Stimulated activated CD8-positive, alpha-beta memory T cell treated with anti-CD3 and anti-CD28 coated beads, Interleukin-4, amount 100 ng/mL, for 1 hour (primary cell): ENCODE measurements at places on chromosomes 2 and 18.

GRCh38 chr18:53457068-53457467, 767.4 kb downstream of the MBD2 start:
- DNase-seq: no peak

DNA sequence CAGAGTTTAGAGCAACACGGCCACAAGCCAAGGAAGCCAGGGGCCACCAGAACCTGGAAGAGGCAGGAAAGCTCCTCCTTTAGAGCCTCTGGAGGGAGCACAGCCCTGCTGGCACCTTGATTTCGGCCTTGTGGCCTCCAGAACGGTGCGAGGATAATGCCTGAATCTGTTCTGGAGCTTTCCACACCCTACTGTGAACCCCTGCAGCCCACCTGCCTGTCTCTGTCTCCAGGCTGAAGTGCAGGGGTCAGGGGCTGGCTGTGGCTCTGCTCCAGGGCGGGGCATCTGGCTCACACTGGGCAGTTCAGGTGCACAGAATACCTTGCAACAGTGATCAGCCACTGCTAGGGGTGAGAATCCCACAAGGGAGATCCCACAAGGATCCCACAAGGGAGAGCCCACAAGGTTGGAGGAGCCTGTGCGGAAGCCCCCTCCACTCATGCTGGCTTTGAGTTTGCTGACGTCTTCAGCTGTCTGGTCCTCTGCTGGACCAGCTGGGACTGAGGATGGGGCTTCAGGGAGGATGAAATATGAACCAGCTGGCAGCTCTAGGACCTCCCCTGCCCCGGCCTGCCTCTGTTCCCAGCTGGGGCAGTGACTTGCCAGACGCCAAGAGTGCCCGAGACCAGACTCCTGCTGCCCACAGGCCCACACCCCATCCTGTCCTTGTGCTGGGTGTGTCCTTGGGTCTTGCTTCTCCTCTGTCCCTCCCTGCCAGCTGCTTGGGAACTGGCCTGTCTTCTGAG, 56.4 kb upstream of the OTOS start:
- no peak for DNase-seq

GRCh38 chr2:16861530-16861929, 195.9 kb upstream of the CYRIA start:
- DNase-seq: no peak

DNA sequence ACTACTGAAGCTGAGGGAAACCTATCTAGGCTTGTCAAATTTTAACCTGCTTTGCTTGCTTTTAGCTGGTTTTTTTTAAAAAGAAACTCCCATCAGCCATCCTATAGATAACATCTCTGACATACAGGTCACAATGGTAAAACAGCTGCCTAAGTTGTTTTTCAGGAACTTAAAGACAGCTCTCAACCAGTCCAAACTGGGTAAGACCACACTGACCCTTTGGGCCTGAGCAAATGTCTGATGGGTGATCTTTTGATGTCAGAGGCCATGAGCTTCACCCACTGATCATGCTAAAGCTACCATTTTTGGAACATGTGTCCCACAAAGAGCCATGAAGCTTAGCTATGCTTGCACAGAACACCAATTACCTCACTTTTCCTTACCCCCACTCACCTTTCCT, 50.0 kb upstream of the TANC1 start:
- DNase-seq: no peak

- no peak for DNase-seq
These were observed 281.3 kb downstream of the AGPS start for GRCh38 chr2:177673602-177674595.

DNA sequence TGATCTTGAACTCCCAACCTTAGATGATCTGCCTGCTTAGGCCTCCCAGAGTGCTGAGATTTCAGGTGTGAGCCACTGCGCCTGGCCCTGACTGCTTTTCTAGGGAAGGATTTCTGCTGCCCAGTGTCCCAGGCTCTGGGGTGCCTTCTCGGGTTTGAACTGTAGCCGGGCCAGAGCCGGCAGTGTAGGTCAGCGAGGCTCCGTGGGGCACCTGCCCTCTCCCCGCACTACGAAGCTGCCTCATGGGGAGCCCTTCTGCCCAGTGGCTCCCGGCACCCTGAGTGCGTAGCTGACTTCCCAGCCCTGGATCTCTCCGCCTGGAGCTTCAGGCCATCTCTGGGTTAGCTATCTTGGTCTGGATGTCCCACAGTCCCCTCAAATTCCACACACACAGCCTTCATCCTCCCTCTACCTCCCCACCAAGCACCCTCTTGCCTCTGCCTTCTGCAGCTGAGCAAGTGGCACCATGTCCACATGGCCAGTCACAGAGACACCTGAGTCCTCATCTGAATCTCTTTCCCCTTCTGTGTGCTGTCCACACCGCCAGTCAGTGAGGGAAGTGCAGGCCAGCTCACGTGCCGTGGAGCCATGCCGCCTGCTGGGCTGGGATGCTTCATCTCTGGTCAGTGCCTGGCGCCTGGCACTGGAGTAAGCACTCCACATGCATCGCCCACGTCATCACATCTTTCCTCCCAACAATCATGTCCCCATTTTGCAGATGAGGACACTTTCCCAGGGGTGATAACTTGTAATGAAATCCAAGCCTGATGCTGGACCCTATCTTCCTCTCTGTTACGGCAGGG, 69.2 kb downstream of the EDAR start:
- no peak for DNase-seq

DNA sequence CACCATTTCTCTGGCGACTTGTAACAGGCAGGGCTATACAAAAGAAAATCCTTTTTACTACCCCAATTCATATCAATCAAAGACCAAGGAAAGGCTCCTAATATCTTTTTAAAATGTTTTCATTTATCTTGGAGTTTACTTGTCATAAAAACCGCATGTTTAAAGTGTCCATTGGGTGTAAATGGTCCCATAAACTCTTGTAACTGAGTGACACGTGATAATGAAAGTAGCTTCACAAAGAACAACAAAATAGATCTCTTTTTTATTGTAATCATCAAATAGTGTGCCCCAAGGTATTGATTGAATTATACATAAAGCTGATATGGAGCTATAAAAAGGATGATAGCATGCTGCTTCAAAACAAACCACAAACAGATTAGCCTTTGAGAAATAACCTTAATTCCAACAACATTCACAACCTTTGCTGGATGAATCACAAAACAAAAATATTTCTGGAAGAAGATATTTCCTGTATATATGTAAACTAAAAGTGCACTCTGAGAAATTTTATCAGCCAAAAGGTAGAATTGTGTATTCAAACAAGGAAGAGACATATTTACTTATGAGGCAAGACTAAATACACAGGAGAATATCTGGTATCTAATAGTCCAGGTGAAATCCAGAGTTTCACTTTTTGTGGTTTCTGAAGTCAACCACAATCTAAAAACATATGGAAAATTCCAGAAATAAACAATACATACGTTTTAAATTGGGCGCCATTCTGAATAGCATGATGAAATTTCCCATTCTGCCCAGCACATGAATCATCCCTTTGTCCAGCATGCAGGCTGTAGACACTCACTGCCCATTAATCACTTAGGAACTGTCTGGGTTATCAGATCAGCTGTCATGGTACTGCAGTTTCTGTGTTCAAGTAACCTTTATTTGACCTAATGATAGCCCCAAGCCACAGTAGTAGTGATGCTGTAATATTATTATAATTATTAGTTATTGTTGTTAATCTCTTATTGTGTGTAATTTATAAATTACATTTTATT, 237.5 kb downstream of the PIK3C3 start:
- no peak for DNase-seq

GRCh38 chr2:145380436-145381017, 860.6 kb upstream of the ZEB2 start:
- DNase-seq: no peak

DNA sequence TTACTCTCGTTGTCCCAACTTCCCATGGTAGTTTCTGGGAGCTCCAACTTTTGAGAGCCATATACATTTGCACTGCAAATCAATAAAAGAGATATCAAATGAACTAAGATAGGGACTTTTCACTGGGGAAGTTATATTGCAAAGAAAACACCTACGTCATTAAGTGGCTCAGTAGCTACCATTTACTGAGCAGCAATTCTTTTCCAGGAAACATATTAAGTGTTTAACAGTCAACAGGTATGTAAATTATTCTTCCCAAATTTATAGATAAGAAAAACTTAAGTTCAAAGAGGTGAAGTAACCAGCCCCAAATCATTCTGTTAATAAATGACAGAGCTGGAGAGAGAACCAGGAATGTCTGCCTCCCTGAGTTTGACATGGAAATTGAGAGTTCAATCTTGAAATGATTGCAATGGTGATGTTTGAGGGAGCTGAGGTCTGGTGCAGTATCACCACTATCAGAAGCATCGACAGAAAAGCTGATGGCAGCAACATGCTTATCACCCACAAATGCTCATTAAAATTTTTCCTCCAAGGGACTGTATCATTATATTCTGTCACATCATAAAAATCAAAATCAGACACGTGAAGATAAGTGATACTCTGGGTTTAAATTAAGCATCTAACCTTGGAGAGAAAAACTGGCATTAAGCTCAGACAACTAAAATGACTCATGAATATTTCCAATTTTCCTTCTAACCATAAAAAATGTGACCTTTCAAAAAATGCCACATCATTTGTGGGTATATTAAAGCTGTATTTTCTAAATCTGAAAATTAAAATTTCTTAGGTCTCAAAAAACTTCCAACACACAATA, 43.4 kb downstream of the GAREM1 start:
- DNase-seq: no peak
